ENCODE measurements at places on chromosomes 5 and 9.

GRCh38 chr5:120413686-120414085 lies 50.4 kb upstream of the PRR16 start:
- DNase-seq = peak; percentile 53

DNA sequence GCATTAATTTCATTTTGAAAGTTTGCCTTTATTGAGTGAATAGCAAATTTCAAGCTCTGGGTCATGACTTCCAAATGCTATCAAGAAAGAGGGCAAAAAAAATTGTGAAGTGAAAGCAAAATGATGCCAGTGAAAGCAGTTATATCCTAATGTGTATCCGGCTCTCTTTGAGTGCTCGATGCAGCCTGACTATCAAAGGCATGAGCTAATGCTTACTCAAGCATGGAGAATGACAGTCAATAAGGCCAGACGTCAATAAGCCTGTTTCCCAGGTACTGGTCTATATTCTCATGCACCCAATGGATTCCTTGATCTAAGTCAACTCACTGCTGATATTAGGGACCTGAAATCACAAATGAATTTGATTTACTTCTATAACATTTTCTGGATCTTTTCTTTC lies 435.5 kb downstream of the CAAP1 start:
- DNase-seq = no peak

GRCh38 chr9:120742951-120743416 lies 28.7 kb upstream of the MEGF9 start:
- peak; percentile 54 for DNase-seq

- no peak for DNase-seq
Measured at GRCh38 chr5:68226546-68227073, 11.1 kb downstream of the PIK3R1 start.

GRCh38 chr9:133658442-133659431 lies 22.6 kb downstream of the DBH start:
- peak; percentile 25 for DNase-seq

DNA sequence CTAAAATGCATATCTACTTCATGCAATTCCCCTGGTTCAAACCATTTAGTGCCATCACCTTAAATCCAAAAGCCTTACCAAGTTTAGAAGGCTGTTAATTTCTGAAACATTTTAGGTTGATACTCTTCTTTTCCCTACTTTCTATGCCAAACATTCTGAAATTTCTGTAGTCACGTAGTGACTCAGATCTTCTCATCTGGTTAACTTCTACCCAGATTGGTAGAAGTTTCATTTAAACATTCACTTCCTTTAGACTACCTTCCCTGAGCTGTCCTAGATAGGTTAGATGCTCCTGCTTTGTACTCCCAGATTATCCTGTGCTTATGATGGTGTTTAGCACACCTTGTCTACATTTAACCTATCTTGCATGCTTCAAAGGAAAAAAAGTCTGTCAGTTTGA lies 9.9 kb downstream of the RAD50 start:
- no peak for DNase-seq

GRCh38 chr5:93512799-93513198 lies 68.2 kb downstream of the NR2F1-AS1 start:
- peak; percentile 90 for DNase-seq

DNA sequence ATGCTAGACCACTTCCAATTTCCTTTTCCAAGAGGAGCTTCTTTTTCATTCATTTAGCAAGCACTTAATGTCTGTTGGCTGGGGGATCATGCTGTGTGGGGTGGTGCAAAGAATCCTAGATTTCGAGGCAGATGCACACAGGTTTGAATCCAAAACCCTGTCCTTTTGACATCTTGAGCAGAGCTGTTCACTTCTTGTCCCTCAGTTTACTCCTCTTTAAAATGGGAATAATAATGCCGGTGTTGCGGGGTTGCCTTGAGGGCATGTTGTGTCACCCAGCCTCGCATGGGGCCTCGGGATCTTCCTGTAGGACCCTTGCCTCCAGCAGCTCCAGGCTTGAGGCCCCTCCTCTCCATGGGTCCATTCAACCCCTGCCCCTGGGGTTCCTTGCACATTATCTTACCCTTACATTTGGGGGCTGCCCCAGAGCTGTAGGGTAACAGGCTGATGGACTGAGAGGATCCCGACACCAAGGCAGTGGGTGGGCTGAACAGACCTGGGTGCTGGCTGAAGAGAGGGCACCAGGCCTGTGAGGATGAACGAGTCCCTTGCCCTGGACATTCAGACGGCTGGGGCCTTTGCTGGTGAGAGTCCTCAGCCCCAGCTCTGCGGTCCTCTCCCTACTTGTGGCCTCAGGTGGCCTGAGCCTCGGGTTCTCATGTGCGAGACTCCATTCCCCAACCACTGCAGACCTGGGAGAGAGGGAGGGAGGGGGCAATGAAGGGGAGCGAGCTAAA lies 145.8 kb downstream of the BARX1 start:
- DNase-seq = no peak

DNA sequence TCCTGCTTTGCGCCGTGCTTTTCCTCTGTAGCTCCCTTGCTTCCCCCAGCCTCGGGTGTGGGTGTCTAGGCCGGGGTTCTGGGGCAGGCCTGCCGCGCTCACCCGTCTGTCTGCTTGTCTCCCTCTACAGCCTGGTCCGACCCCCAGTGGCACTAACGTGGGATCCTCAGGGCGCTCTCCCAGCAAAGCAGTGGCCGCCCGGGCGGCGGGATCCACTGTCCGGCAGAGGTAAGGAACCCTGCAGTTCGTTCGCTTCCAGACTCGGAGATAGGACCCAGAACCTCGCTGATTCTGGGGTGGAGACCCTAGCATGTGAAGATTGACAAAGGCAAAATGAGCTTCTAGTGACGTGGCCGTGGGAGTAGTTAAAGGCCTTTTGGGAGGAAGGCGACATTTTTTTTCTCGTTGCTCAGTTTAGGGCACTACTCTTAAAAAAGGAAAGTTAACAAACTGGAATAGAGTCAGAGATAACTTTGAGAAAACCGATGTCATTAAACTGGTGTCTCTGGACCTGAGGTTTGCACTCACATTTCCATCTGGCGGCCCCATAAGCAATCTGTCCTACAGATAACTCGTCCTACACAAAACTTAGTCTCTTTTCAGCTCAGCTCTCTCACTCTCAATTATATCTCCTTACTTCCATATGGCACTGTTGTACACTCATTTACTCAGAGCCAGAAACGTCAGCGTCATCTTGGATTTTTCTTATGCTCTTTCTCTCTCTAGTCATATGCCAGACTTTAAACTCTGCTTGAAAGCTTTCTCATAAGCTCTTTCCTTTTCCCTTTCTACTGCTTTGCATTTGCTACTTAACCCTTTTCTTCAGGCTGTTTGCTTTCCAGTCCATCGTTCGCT lies 561 bp downstream of the SEC61B start:
- DNase-seq = no peak
